Stimulated activated CD8-positive, alpha-beta memory T cell treated with anti-CD3 and anti-CD28 coated beads, Interleukin-7, amount 100 ng/mL, for 24 hours (primary cell): ENCODE measurements at places on chromosomes 1 and 21.
A peak's percentile ranks its signal among the peaks of the same experiment; 100 is the strongest.

- DNase-seq: no peak
Observed at GRCh38 chr1:18495635-18496034, 14.9 kb downstream of the KLHDC7A start.

DNA sequence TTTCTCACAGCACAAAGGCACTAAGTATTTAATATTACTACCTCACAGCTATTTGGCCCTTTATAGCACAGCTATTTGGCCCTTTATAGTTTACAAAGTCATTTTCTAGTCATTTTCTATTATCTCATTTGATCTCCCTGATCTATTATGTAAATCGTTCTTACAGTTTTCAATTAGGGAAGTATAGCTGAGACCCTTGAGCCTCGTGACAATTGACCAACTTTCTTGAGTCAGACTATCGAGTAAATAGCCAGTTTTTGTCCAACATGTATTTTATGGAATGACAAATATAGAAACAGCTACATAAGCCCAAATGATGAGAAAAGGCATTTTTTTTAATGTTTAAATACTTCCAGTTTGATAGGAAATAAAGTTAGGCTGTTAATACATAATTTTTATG lies 7.0 kb upstream of the ANGPTL1 start:
- DNase-seq: no peak

GRCh38 chr1:23196627-23197328 lies 20.5 kb downstream of the HTR1D start:
- DNase-seq: no peak

GRCh38 chr1:33470495-33471012 lies 1.9 kb upstream of the ZSCAN20 start:
- peak; percentile 10 for DNase-seq

GRCh38 chr1:114130846-114131525 lies 22.7 kb downstream of the SYT6 start:
- no peak for DNase-seq

DNA sequence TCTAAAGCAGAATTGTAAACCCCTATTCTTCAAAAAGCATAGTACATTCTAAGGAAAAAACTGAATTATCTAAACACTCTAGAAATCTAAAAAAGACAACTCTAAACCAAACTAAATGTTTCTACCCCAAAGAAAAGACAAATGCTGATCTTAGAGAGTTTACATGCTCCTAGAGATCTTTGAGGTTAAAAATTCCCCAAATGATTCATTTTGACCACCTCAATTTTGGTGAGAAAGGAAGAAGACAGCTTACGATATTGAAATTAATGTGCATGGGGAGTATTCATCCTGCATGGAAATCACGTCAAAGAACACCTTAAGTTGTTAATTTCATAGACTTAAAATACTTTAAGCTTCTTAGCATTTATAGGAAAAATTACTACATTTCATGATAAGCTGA lies 377.8 kb upstream of the RUNX1 start:
- no peak for DNase-seq

DNA sequence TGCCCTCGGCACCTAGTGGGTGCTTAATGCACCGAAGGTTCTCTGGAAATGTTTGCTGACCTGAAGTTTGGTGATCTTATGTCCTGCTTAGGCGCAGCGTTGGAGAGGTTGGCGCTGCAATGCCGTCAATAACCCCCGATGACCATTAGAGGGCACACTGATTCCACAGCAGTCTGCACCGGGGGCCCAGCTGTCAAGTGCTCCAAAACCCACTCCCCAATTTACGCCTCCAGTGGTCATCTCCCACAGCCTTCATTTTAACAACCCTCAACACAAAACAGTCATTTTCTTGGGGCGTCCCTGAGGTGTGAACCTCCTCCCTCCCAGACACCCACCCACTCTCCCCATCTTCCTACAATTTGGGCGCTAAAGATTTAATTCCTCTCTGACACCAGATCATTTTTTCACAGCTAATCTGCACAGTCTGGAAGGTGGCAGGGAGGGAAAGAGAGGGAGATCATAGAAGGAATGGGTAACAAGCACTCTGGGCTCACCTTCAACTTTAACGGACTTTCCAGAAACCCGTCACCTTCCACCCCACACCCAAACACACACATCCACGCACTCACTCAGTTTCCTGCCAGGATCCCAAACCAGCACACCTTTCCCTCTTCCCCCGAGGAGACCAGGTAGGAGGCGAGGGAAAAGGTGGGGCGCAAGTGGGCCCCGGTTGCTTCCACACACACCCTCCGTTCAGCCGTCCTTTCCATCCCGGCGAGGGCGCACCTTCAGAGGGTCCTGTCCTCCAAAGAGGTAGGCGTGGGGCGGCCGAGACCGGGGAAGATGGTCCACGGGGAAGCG lies 570 bp upstream of the NPR1 start:
- DNase-seq: no peak

GRCh38 chr1:244010191-244010590 lies 40.9 kb upstream of the ZBTB18 start:
- peak; percentile 3 for DNase-seq

DNA sequence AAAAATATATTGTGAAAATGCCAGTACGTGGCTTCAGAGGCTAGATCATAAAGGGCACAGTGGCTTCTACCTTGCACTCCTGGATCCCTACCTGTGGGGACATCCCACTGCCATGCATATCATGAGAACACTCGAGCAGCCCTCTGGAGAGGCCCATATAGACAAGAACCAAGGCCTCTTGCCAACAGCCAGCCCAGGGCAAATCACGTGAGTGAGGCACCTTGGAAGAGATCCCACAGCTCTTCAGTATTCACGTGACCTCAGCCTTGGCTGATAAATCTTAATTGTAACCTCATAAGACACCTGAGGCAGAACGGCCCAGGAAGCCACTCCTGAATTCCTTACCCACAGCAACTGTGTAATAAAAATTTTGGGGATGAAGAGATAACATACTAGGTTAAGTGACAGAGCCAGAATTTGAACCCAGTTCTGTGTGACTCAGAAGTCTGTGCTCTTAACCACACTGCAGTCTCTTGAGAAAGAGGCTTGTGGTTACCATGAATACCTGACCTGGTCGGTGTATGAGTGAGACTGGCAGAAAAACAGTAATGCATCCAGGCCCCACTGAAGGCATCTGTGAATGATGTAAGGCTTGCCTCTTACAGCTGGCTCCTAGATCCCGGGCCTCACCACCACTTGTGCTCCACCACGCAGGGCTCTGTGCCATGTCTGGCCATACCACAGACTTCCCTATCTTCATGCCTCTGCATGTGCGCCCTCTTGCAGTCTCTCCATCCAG lies 6.9 kb upstream of the A3GALT2 start:
- no peak for DNase-seq

DNA sequence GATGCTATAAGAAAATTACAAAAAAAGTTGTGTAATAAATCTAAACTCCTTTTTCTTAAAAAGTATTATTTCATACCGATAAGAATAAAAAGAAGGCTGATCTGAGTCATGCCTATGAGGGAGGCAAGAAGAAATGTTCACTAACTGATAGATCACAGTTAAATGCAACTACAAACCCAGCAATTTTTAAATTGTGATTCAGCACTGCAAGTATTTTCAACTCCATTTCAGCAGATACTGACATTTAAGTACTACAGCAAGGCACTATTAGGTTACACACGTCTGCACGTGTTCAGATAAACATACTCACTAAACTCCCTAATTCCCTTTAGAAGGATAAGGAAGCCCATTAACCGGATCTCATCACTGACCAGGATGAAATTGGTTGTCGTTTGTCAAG lies 213.3 kb upstream of the ZRANB2 start:
- no peak for DNase-seq

- DNase-seq: no peak
Observed at GRCh38 chr1:94961582-94961981, 34.7 kb upstream of the CNN3 start.

DNA sequence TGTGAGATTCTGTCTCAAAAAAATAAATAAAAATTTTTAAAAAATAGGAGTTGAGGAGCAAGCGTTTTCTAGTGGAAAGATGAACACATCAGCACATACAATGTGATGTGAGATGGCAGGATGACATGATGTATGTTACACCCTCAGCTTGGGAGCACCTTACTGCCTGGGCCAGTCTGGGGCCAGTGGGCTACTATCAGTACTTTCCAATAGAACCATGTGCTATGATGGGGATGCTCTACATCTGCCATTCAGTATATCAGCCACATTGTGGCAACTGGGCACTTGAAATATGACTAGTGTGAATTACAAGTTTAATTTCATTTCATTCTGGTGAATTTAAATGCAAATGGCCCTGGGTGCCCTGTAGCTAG lies 156.0 kb downstream of the PGBD5 start:
- DNase-seq: no peak

DNA sequence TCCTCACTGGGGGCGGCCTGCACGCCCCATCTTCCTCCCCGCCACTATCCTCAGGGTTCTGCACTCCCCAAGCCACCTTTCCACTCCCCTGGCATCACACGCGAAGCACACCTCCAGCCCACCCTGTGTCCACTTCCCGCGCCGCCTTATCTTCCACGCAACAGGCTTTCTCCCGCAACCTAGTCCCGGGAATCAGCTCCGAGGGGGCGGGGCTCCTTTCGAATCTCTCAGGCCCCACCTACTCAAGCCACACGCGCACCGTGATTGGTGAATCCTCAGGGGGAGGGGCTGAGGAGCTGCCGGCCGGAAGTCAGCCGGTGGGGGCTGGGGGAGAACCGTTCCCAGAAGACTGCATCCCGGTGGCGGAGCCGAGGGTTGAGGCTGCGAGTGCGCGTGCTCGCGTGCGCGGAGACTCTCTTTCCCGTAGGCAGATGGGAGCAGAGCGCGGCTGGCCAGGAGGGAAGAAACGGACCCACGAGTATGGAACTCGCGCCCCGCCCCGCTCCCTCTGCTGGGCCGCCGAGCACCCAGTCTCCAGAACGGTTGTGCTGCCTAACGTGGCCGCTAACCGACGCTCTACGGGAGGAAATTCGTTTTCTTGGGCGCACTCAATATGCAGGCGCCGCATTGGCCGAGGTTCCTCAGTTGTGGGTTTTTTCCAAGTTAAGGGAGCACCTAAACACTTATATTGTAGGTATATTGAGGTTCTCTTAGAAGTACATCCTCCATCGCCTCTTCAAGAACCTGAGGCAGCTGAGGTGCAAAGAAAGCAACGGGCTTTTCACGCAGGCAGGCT lies at the start of gene PSRC1:
Gene PSRC1 (minus strand): TSS at position 194 of the 796 bp plus-strand sequence.
- peak; percentile 78 for DNase-seq

GRCh38 chr1:164813776-164814175 lies 254.8 kb downstream of the PBX1 start:
- no peak for DNase-seq

DNA sequence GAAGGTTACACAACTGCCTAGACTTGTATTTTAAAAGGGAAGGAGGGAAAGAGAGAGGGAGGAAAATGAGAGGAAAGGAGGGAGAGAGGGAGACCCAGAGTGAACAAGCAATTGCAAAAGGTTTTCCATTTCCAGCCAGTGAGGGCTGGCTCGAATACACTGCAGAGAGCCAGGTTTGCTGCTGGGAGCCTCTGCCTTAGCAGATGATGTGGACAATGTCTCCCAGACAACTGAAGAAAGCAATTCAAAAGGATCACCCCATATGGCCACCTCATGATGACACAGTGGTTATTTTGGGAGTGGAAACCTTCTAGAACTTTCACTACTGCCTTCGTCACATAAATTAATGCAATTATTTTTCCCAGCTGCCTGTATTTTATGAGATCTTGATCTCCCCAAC lies 86.4 kb downstream of the BCAR3 start:
- no peak for DNase-seq

- DNase-seq: no peak
Observed at GRCh38 chr21:38721055-38721454, 84.7 kb upstream of the ETS2 start.

DNA sequence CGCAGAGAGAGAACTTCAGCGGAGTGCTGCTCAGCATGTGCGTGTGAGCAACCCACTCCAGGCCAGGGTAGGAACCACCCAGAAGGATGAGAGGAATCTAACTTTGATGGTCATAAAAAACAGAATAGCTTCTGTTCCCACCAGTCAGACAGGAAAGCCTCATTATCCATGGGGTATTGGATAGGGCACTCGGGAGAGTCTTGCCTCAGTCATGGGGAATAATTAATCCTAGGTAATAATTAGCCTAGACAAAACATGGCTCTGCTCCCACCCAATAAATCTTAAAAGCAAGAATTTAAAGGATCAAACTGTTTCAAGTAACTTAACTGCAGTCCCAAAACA lies 35.3 kb downstream of the LDLRAD1 start:
- no peak for DNase-seq

- DNase-seq: no peak
Observed at GRCh38 chr1:201933840-201934430, 12.4 kb downstream of the LMOD1 start.

DNA sequence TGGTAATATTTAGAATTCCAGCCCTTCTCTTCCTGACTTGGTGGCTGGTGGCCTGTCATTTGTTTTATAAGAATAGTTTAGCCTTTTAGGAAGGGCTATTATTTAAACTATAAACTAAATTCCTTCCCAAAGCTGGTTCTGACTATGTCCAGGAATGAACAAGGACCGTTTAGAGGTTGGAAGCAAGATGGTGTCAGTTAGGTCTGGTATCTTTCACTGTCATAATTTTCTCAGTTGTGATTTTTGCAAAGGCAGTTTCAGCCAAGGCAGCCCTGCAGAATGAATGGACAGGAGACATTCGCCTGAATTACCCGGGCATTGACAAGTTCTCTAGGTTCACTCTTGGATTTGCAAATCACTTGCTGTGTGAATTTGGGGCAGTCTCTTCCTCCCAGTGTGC lies 67.2 kb downstream of the TLR5 start:
- no peak for DNase-seq

DNA sequence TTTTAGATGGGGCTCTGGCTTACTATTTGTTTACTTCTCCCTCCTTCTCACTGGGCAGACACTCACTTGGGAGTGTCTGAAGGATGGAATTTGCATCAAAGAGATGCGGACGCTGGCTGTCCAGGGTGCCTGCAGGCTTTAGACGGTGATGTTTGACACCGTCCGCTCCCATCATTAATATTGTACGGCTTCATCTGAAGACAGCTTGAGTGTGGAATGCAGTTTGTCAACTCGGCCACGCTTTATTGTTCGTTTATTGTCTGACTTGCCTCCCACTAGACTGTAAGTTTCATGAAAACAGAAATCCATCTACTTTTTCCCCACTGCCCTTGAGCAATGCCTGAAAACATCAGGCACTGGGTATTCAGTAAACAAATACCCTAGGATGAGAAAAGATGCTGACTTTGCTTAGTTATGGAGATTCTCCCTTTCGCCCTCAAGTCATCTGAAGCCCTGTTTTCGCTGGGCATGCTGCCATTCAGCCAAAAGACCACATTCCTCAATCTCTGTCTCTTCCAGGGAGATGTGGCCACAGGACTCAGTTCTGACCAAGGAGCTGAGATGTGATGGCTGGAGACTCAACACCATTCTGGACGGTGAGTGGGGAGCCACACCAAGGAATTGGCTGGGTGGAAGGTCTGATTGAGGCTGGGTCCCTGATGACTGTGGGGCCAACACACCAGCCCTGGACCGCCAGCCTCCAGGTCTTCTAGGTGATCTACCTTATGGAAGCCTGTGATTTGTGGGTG lies 87.6 kb downstream of the BCAR3 start:
- DNase-seq: no peak
